ENCODE measurements at places on chromosomes 11 and 22.

DNA sequence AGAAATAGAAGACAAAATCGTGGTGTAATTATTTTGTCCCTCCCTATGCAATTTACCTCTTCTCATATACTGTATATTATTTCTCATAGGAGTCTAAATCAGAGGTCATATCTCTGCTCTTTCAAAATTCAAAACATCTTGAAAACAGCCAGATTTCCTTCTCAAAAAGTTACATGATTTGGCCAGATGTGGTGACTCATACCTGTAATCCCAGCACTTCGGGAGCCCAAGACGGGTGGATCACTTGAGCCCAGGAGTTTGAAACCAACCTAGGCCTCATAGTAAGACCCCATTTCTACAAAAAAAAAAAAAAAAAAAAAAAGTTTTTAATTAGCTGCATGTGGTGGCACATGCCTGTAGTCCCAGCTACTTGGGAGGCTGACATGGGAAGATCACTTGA is 29.0 kb upstream of the DNAJB7 start:
- DNase-seq, result peak; percentile 24

DNA sequence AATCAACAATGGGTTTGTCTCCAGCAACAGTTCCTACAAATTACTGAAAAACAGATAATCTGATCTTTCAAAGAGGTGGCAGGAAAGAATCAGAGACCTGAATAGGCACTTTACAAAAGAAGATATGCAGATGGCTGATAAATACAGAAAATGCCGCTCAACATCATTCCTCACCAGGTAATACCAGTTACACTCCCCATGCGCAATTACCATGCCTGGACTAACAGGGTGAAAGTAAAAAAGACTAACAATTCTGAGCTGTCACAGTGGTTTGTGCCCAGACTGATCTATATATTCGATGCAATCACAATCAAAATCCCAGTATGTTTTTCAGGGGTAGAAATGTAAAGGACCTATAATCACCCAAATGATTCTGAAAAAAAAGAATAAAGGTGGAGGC is 10.0 kb downstream of the SNX32 start:
- no peak for DNase-seq

GRCh38 chr11:27444801-27445215 is 27.8 kb downstream of the LGR4 start:
- DNase-seq, result no peak

DNA sequence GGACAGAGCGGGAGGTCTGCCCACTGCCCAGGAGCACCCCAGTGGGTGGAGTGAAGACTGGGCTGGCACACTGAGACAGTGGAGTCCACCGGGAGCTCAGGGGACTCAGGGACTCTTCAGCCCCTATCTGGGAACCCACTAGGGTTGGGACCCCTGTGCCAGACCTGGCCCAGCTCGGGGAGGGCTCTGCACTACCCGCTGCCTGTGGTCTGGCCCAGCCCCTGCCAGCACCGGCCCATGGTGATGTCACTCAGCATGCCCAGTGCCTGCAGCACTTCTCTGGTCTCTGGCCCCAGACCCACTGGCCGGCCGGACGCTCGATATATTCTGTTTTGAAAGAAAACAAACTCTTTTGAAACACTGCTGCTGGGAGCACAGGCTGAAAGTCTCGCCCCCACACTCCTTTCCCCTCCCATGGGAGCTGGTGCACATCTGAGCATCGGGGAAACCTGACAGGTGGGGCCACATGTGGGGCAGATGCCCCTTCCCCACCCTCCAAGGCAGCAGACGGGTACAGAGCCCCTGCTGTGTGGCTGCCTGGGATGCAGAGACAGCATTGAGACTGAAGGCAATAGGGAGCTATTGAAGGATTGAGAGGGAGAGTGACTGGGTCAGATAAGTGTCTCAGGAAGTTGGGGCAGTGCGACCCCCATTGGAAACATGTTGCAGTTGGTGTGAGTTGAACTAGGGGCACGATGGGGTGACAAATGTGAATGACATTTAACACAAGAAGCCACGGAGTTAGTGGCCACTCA is 62.9 kb downstream of the MYEOV start:
- no peak for DNase-seq

GRCh38 chr11:72012897-72013721 is 14.4 kb downstream of the IL18BP start:
- DNase-seq, result no peak

- no peak for DNase-seq
These were observed 54.1 kb upstream of the ARHGAP42 start for GRCh38 chr11:100632941-100633452.

GRCh38 chr11:67311556-67312082 is 8.3 kb downstream of the SSH3 start:
- DNase-seq, result no peak

GRCh38 chr11:34240150-34240494 is 117.7 kb downstream of the ABTB2 start:
- no peak for DNase-seq
